ENCODE measurements at places on chromosomes 5 and 9.

GRCh38 chr5:177537389-177538361 lies 16.7 kb downstream of the FAM193B start:
- no peak for DNase-seq

DNA sequence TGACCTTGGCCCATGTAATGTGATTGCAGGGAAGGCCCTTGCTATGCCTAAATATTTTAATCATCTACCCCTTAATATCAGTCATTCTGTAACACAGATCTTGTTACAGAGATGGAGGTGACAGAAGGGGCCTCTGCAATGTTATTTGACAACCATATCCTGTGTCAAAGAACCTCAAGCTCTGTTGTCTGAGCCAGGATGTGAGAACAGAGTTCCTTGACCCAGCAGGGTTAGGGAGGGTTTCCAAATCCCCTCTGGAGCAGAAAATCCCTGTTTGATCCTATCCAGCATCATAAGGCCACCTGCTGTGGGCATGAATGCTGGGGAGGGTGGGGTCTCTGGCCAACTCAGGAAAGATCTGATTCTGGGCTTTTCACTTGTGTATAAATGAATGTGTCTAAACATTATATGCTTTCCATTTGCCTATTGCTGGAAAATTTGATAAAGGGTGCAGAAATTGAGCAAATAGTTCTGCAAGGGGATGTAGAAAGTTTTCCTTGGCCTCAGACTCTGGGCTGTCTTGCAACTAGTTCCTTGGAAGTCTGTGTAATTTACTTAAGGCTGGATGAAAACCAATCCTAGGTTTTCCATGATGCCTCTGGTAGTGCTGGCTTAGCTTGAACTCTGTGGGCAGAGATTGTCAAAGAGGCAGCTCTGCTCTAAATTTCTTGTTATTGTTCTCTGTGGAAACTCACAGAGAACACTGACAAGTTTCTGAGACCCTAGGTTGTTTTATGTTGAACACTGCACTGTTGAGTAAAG lies 71.0 kb downstream of the PGM5 start:
- no peak for DNase-seq

- DNase-seq: no peak
These were observed 114.5 kb downstream of the TSSK1B start for GRCh38 chr5:113320273-113320780.

- no peak for DNase-seq
These were observed 19.3 kb upstream of the HSPA9 start for GRCh38 chr5:138594305-138595058.

DNA sequence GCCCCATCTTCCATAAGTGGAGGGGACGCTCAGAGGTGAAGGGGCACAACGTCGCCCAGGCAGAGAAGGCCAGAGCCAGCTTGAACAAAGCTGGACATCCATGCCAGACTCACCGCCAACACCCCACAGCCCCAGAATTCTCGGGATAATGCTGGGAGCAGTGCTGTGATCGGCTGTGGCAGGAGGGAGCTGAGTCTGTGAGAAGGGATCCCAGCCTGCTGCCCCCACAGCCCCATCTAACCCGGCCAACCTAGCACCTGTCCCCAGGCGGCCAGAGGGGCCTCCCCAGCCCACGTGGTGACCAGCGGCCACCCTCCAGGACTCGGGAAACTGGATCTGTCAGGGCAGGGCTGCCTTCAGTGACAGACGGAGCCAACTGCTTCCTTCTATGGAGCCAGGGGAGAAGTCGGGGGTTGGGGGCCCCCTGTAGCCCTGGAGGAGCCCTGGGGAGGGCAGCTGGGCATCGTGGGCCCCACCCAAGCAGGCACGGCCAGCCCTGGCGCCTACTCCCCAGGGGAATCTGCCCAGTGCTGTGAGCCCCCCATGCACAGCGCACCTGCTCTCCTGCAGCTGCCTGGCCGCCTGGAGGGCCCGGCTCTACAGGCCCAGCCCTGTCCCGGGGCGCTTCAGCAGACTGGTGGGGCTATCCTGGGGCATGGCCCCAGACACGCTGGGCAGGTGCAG lies 6.0 kb downstream of the BRD3 start:
- DNase-seq: no peak

DNA sequence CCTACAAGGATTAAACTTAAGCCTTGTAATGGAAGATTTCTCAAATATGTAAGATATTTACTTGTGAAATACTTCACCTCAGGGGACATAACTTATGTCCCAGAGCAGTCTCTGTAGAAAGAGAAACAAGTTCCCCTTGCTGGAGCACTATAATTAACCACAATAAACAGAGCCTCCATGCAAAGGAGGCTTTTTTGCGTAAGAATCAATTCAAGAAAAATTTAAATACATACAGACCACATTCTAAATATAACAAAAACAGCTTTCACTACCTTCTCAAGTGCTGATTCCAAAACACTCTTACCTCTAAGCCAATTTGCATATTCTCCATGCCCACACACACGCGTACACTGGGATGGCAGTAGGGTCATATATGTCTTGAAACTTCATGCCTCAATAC lies 30.7 kb upstream of the CCNB1 start:
- no peak for DNase-seq

- DNase-seq: no peak
These were observed at the start of gene LPAR1 for GRCh38 chr9:111038331-111039230. TSS of gene LPAR1 (minus strand) at chr9:111038470. CDS start at chr9:110972117, 66,353 bp downstream.

GRCh38 chr5:60604771-60605170 lies 95.2 kb downstream of the DEPDC1B start:
- no peak for DNase-seq

- DNase-seq: no peak
These were observed 170.8 kb upstream of the FST start for GRCh38 chr5:53309653-53310052.
